ENCODE measurements at places on chromosomes 7 and 10. TPM values are rescaled to one million over a fixed set of nuclear protein-coding genes. Genes with fewer than 3 reads are reported as not detected.

OR13A1 gene
- total RNA-seq = not detected

MRLN gene
- total RNA-seq = not detected

STAG3 gene
- 0.92 TPM for total RNA-seq

- no peak for DNase-seq
These were observed 262.5 kb upstream of the PPP2R2D start for GRCh38 chr10:131638049-131638879.

DNA sequence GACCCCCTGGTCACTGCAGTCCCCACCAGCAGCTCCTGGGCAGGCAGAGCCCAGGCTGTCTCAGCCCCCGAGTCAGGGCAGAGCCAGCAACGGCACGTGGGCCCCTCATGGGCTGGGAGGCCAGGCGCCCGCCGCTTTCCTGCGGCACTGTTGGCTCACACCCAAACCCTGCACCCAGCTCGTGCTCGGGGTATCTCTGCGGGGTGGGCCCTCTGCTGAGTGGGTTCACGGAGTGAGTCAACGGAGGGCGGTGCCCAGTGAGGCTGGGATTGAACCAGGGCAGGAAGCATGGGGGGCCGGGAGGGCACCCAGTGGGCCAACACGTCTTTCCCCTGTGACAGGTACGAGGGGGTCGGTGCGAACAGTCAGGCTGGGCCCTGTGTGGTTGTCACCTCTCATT lies 28.9 kb downstream of the ADAP1 start:
- DNase-seq = no peak

VSTM4 gene
- 11.8 TPM for total RNA-seq

NPSR1 gene
- not detected for total RNA-seq

GRCh38 chr7:27303026-27303425 lies 60.4 kb downstream of the EVX1 start:
- DNase-seq = no peak

DNA sequence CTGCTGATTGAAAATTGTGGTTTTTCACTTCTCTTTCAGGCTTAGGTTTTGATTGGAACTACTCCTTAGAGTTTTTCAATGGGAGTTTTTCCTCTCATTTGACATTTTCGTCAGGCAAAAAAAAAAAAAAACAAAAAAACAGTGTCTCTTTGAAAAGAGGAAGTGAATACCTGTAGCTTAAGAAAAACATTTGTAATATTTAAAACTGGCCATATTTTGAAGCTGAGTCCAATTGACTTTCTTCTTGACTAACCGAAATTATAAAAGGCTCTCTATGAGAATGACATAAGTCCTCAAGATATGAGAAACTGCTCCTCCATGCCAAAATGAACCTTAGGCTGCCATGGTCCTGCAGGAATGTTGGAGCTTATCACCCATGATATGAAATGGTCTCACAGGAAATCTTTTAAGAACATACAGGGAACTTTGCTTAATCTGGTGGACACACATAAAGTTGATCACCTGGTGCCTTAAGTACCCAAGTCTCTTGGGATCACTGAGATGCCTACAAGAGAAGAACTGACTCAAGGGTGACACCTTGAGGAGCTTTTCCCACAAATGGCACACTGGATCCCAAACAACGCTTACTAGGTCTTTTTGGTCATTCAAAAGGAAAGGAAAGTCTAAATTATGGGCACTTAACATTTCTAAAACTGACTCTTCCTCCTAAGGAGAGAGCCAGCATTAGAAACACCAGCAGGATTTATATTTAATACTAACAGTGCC lies 263.4 kb downstream of the CDC14C start:
- DNase-seq = no peak

- DNase-seq = no peak
These were observed 854.2 kb upstream of the AUTS2 start for GRCh38 chr7:68744036-68744435.

All from esophagus muscularis mucosa (tissue), 4 donors.